Activated CD4-positive, alpha-beta memory T cell treated with anti-CD3 and anti-CD28 coated beads, Interleukin-2, amount 10 ng/mL, durations not matched to agents 7 days and 5 days (primary cell): ENCODE measurements at places on chromosomes 5 and 9.
A peak's percentile ranks its signal among the peaks of the same experiment; 100 is the strongest.

GRCh38 chr5:150615141-150615699 is 25.2 kb upstream of the SYNPO start:
- H3K4me3 ChIP-seq = no peak overlapping the region
- DNase-seq = no peak
- H3K27ac ChIP-seq = no peak overlapping the region

GRCh38 chr5:101688156-101688555 is 607.9 kb downstream of the SLCO4C1 start:
- H3K36me3 ChIP-seq = no peaks in the 10 kb centered on the region
- H3K4me1 ChIP-seq = no peaks in the 10 kb centered on the region
- no peak for DNase-seq

GRCh38 chr5:6822068-6822467 is 108.8 kb downstream of the TENT4A start:
- H3K27ac ChIP-seq = no peak overlapping the region
- H3K27me3 ChIP-seq = peaks cover 36% of the 10 kb centered on the region
- no peaks in the 10 kb centered on the region for H3K36me3 ChIP-seq
- no peak overlapping the region for H3K4me3 ChIP-seq
- H3K4me1 ChIP-seq = peaks cover 3% of the 10 kb centered on the region

DNA sequence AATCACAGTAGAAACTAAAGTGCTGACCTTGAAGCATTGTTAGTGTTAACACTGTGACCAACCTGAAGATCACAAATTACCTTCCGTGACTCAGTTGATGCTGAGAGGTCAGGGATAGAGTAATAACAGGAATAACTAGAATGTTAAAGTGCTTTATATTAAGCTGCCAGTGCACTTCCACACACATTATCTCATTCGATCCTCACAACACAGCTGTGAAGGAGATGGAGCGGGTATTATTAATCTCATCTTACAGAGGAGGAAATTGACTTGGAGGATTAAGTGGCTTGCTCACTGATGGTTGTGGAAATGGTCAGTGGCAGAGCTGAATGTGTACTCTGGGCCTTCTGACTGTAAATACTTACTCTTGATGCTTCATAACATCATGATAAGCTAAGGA is 252.5 kb upstream of the DMRT1 start:
- no peak overlapping the region for H3K4me3 ChIP-seq
- peaks cover 5% of the 10 kb centered on the region for H3K4me1 ChIP-seq
- H3K27ac ChIP-seq = no peak overlapping the region
- H3K36me3 ChIP-seq = no peaks in the 10 kb centered on the region

GRCh38 chr5:61569353-61569752 is 237.3 kb downstream of the ZSWIM6 start:
- no peaks in the 10 kb centered on the region for H3K36me3 ChIP-seq
- DNase-seq = no peak
- no peak overlapping the region for H3K4me3 ChIP-seq
- no peak overlapping the region for H3K27ac ChIP-seq
- H3K4me1 ChIP-seq = no peaks in the 10 kb centered on the region
- H3K27me3 ChIP-seq = no peaks in the 10 kb centered on the region

GRCh38 chr5:34915856-34916192 is 313 bp downstream of the BRIX1 start:
- peaks cover 44% of the 10 kb centered on the region for H3K36me3 ChIP-seq
- H3K27me3 ChIP-seq = no peaks in the 10 kb centered on the region
- DNase-seq = no peak
- no peak overlapping the region for H3K4me3 ChIP-seq
- H3K27ac ChIP-seq = no peak overlapping the region

- no peak overlapping the region for H3K4me3 ChIP-seq
- H3K4me1 ChIP-seq = peaks cover 33% of the 10 kb centered on the region
- no peak overlapping the region for H3K27ac ChIP-seq
- DNase-seq = no peak
- peaks cover 14% of the 10 kb centered on the region for H3K36me3 ChIP-seq
Observed at GRCh38 chr9:76415731-76416130, 21.5 kb upstream of the RFK start.

GRCh38 chr5:170681013-170681433 is 102.5 kb upstream of the GABRP start:
- H3K4me3 ChIP-seq = peak overlapping the region; percentile 11
- no peaks in the 10 kb centered on the region for H3K36me3 ChIP-seq
- peaks cover 34% of the 10 kb centered on the region for H3K27me3 ChIP-seq
- H3K27ac ChIP-seq = no peak overlapping the region
- H3K4me1 ChIP-seq = peaks cover 9% of the 10 kb centered on the region

GRCh38 chr9:124262649-124262972 is 4.9 kb downstream of the NEK6 start:
- DNase-seq = no peak
- H3K27me3 ChIP-seq = peaks cover 13% of the 10 kb centered on the region
- peaks cover 44% of the 10 kb centered on the region for H3K4me1 ChIP-seq
- H3K36me3 ChIP-seq = peaks cover 3% of the 10 kb centered on the region
- H3K4me3 ChIP-seq = no peak overlapping the region
- no peak overlapping the region for H3K27ac ChIP-seq

DNA sequence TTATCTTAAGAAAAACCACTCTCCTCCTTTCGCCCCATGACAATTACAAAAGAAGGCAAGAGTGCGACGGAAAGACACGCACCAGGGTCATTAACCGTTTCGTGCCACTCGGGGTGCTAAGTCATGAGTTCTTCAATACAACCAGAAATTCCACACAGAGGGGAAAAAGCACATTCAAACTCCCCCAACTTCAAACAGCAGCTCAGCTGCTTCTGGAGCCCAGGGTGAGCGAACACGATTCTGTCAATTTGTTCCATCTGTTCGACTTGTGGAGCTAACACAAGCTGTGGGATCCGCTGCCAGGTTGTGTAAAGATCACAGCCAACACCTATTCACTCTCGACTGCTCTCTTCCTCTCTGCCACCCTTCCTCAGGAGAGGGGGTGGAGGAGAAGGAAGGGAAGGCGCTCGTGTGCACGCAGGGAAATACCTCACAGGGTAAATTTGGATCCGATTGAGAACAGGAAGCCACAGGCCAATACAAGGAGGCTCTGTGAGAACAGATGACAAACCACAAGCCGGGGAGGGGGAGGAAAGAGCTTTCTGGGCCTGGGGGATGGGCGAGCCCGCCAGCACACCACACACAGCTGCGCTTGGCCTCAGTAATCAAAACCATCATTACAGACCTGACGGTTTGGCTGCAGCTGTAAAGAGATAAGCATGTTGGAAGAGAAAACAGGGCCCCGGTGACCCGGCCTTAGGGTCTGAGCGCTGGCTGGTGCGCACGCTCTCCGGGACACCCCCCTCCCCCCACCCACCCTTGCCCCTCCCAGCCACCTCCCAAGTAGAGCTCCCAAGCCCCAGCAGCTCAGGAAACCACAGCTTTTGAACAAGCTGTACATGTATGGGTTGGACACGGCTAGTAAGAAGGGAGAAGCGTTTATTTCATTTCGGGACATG is 54.3 kb downstream of the PTCH1 start:
- peak; percentile 90 for DNase-seq
- H3K36me3 ChIP-seq = peaks cover 39% of the 10 kb centered on the region
- H3K4me3 ChIP-seq = peak overlapping the region; percentile 75
- H3K4me1 ChIP-seq = peaks cover 45% of the 10 kb centered on the region
